ENCODE measurements at places on chromosomes 13 and 19. TPM values are rescaled to one million over a fixed set of nuclear protein-coding genes. Genes with fewer than 3 reads are reported as not detected.

Gene KLF16
- 6.7 TPM for total RNA-seq

Gene DCLK1
- total RNA-seq = 10.5 TPM

Gene ZNF91
- 13.3 TPM for total RNA-seq

Gene PGLYRP2
- total RNA-seq = not detected

Gene PSG3
- total RNA-seq = 0.13 TPM

Gene RDH8
- total RNA-seq = not detected

Gene SIAH3
- not detected for total RNA-seq

Gene TNFSF13B
- total RNA-seq = 1.0 TPM
